ENCODE measurements at places on chromosomes 13 and 19.

DNA sequence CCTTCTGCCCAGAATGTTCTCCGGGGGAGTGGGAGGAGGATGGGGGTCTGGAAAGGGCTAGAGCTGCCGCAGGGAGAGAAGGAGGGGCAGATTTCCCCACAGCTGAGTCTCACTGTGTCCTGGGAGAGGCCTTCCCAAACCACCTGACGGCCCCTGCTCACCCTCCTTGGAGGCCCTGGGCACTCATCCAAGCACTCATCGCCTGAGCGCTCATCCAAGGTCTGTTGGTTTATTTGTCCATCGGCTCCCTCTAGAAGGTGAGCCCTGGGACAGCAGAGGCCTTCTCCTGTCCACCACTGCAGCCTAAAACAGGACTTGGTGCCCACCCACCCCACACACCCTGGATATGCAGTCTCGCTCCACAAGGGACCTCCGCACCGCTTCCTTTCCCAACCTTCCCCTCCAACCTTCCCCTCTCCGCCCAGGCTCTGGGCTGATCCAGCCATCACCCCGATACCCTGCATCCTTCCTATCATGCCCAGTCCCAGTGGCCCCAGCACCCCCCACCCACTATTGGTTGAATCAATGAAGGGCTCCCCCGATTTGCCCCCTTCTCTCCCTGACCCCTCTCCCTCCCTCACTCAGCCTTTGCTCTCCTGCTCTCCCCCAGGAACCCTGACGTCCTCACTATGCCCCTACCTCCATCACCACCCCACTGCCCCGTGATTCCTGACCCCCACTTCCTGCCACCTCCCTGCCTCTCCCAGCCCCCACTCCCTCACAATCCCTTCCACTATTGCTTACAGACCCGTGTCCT lies 1.7 kb downstream of the UBXN6 start:
- no peaks in the 10 kb centered on the region for H3K27me3 ChIP-seq
- no peak overlapping the region for H3K27ac ChIP-seq
- no peak overlapping the region for H3K4me3 ChIP-seq

- no peak overlapping the region for H3K4me3 ChIP-seq
- DNase-seq: no peak
- peaks cover 5% of the 10 kb centered on the region for H3K4me1 ChIP-seq
- H3K27ac ChIP-seq: no peak overlapping the region
- H3K36me3 ChIP-seq: no peaks in the 10 kb centered on the region
Observed at GRCh38 chr13:51613535-51613934, 29.3 kb downstream of the WDFY2 start.

GRCh38 chr19:28915202-28915601 lies 297.7 kb downstream of the UQCRFS1 start:
- no peak for DNase-seq
- no peaks in the 10 kb centered on the region for H3K4me1 ChIP-seq
- H3K27ac ChIP-seq: no peak overlapping the region
- no peaks in the 10 kb centered on the region for H3K36me3 ChIP-seq
- no peak overlapping the region for H3K4me3 ChIP-seq

GRCh38 chr19:45766869-45767346 lies 2.1 kb downstream of the SIX5 start:
- peak overlapping the region; percentile 78 for H3K27ac ChIP-seq
- peaks cover 30% of the 10 kb centered on the region for H3K4me1 ChIP-seq
- no peak for DNase-seq

DNA sequence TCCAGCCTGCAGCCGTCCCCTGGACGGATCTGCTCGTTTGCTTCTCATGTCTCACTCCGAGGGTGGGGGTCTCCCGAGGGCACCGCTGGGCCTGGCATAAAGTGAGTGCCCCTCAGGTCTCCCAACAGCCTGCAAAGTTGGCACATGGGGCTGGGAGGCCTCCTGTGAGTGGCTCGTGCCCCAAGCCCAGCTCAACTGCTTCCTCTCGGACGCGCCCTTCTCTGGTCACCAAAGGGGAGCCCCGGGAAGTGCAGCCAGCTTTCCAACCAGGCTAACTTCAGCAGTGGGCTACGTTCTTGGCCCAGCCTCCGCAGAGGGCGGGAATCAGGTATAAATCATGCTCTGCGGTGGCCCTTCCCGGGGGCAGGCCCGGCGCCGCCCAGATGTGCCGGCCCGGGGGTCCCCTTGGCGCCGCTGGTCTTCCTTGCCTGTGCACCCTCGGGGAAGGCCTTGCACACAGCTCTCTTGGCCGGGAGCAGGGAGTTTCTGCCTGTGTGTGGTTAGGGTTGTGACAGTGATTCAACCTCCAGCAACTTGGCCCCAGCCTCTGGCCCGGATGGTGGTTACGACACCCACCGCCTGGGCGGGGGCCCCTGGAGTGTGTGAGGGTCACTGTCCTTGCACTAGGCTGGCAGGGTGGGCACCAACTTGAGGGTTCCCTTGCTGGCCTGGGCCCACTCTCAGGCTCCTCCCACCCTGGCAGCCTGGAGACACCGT lies 20.7 kb downstream of the CEBPG start:
- no peaks in the 10 kb centered on the region for H3K36me3 ChIP-seq
- H3K27me3 ChIP-seq: no peaks in the 10 kb centered on the region
- H3K4me3 ChIP-seq: no peak overlapping the region
- H3K27ac ChIP-seq: no peak overlapping the region
- DNase-seq: no peak

DNA sequence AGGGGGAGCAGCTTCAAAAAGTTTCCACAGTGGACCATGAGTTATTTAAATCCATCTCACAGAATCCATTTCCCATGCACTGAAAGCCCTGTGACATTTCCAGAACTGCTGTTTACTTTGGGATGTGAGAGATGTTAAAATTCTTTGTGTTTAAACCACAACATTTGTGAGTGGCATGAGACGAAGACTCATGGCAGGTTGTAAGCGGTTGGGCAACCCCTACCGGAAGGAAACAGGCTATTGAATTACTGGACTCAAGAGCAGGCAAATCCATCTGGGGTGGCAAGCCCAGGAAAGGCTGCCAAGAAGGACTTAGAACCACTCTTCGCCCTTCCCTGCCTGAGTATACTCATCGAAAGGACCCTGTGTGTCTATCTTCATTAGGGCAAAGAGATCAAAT lies 22.3 kb upstream of the CLDN10 start:
- no peak overlapping the region for H3K27ac ChIP-seq
- DNase-seq: no peak
- no peaks in the 10 kb centered on the region for H3K27me3 ChIP-seq

GRCh38 chr13:29538652-29539040 lies 56.8 kb downstream of the SLC7A1 start:
- no peaks in the 10 kb centered on the region for H3K27me3 ChIP-seq
- DNase-seq: no peak
- H3K36me3 ChIP-seq: peaks cover 42% of the 10 kb centered on the region
- H3K4me1 ChIP-seq: no peaks in the 10 kb centered on the region

DNA sequence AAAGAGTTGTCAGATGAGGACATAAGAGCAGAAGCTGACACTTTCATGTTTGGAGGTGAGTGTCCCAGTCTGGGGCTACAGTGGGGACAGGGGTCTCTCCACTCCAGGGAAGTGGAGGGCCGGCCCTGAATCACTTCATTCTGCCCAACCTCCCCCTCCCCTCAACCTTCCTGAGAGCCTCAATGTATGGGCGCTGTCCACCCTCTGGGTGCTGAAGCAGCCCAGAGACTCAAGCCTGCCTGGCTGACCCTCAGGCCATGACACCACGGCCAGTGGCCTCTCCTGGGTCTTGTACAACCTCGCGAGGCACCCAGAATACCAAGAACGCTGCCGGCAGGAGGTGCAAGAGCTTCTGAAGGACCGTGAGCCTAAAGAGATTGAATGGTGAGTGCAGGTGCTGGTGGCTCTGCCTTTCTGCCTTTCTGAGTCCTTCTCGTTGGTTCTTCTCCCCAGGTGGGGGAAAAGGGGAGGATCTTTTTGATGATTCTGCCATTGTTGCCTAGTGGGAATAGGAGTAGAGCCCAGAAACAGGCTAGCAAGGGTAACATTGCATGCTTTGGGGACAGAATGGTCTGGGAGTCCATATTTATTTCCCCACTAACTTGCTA lies 8.8 kb downstream of the CYP4F8 start:
- H3K4me1 ChIP-seq: no peaks in the 10 kb centered on the region
- H3K36me3 ChIP-seq: no peaks in the 10 kb centered on the region
- no peak overlapping the region for H3K4me3 ChIP-seq
- DNase-seq: no peak
- H3K27ac ChIP-seq: no peak overlapping the region

GRCh38 chr13:113642563-113642962 lies 15.4 kb downstream of the ATP4B start:
- no peak for DNase-seq
- H3K4me3 ChIP-seq: no peak overlapping the region
- H3K27me3 ChIP-seq: no peaks in the 10 kb centered on the region
- H3K27ac ChIP-seq: no peak overlapping the region
- H3K4me1 ChIP-seq: no peaks in the 10 kb centered on the region

GRCh38 chr19:15268192-15268927 lies 36.1 kb upstream of the EPHX3 start:
- DNase-seq: no peak
- H3K27me3 ChIP-seq: no peaks in the 10 kb centered on the region
- H3K27ac ChIP-seq: no peak overlapping the region
- H3K4me1 ChIP-seq: no peaks in the 10 kb centered on the region
- H3K36me3 ChIP-seq: peaks cover 73% of the 10 kb centered on the region

GRCh38 chr19:18975869-18976268 lies 34.9 kb upstream of the HOMER3 start:
- no peak for DNase-seq
- no peaks in the 10 kb centered on the region for H3K36me3 ChIP-seq
- H3K4me1 ChIP-seq: no peaks in the 10 kb centered on the region
- H3K4me3 ChIP-seq: no peak overlapping the region

DNA sequence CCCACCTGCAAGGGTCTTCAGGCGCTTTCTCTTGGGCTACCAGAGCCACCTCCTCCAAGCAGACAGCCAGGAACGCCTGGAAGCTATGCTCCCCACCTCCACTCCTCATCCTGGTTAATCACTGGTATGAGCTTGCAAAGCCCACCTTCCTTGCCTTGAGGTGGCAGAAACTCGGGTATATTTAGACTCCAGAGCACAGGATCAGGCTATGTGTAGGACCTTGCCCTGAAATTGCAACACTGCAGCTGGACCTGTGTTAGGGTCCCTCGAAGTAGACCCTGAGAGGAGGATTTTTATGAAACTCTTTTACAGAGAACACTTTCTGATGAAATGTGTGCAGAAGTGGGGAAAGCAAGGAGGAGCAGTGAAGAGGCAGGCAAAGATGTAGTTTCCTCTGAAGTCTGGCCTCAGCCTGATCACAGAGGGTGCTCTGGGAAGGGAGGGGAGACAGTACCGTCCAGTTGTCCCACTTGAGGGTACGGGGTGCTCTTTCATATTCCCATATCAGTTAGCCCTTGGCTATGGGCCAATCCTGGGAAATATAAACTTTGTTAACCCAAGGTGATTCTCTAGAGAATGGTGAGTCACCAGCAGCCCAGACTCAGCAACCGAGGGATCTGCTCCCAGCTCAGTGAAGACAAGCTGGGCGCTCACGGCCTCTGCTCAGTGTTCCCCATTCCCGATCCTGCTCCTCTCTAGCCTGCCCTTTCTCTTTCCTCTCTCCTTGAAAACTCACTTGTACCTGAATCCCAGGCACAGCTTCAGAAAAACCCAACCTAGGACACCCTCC lies 157.9 kb downstream of the UQCRFS1 start:
- no peak overlapping the region for H3K4me3 ChIP-seq
- H3K36me3 ChIP-seq: no peaks in the 10 kb centered on the region
- DNase-seq: no peak
- H3K27me3 ChIP-seq: no peaks in the 10 kb centered on the region
- H3K27ac ChIP-seq: no peak overlapping the region

- H3K36me3 ChIP-seq: no peaks in the 10 kb centered on the region
- H3K27me3 ChIP-seq: peaks cover 12% of the 10 kb centered on the region
Observed at GRCh38 chr19:12834976-12835757, 788 bp upstream of the RTBDN start.

DNA sequence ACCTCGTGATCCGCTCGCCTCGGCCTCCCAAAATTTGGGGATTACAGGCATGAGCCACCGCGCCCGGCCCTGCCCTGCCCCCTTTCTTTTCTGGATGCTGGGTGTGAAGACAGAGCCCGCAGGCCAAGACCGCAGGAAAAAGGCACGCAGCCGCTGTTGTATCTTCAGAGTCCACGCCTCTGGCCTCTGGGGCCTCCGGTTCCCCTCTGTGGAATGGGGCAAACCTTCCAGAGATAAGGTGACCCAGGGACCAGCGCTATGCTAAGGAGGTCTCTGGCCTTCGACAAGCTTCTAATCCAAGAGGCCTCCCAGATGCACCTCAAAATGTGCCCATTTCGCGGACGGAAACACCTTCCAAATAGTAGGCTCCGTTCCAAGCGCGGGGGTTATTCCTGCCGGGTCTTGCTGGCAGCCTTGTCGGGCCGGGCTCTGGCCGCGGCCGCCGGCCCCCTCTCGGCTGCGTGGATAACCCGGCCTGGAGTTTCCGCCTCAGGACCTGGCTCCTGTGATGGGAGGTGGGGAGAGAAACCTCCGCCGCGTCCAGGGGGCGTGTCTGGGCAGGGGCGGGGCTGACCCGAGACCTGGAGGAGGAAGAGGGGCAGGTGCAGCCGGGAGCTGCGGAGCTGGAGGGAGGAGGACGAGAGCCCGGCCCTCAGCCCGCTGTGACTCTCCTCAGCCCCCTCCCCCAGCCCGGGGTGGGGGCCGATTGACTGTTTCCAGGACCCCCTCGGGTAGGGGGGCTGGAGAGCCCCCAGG lies 13.1 kb downstream of the TJP3 start:
- peak overlapping the region; percentile 74 for H3K4me3 ChIP-seq
- H3K27ac ChIP-seq: no peak overlapping the region
- H3K27me3 ChIP-seq: peaks cover 5% of the 10 kb centered on the region
- H3K36me3 ChIP-seq: no peaks in the 10 kb centered on the region
- peaks cover 17% of the 10 kb centered on the region for H3K4me1 ChIP-seq

DNA sequence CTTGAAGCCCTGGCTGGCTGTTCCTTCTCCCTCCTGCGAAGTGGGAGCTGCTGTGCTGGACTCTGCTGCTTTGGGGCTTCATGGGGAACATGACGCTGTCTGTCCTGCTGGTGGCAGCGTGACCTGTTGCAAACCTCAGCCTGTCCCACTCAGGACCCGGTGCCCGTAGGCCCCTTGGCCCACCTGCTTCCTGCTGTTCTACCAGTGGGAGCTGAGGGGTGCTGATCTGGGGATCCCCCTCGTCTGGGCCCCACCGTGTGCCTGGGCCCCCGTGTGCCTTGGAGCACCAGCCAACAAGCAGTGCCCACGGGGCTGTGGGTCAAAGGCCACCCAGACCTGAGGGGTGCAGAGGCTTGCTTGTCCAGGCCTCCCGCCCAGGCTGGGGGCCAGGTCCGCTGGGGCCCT lies 5.3 kb downstream of the SPPL2B start:
- no peak for DNase-seq
- H3K4me3 ChIP-seq: no peak overlapping the region
- H3K27me3 ChIP-seq: no peaks in the 10 kb centered on the region

DNA sequence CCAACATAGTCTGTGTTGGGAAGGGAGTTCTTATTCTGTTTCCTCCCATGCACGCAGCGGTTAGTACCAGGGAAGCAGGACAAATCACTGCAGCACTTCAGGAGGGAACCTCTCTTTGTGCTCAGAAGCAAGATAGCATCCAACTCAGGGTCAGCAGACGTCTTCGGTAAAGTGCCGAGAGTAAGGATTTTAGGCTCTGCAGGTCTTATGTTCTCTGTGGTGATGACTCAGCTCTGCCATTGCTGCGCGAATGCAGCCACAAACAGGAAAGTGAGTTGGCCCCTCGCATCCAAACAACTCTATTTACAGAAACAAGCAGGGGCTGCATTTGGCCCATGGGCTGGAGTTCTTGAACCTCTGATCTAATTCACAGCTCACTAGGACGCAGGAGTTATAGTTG lies 122.1 kb upstream of the SPATA13 start:
- DNase-seq: no peak
- H3K4me3 ChIP-seq: no peak overlapping the region
- H3K27me3 ChIP-seq: no peaks in the 10 kb centered on the region
- H3K27ac ChIP-seq: peak overlapping the region; percentile 30
